ENCODE measurements at places on chromosomes 12 and 14.

- no peak for DNase-seq
Measured at GRCh38 chr14:70020352-70021170, 141.3 kb downstream of the SMOC1 start.

- peak; percentile 72 for DNase-seq
Measured at GRCh38 chr14:61585598-61586543, 109.4 kb upstream of the HIF1A start.

- DNase-seq = no peak
Measured at GRCh38 chr12:53793221-53793620, 41.4 kb upstream of the CISTR start.

GRCh38 chr12:87349681-87350080 is 679.5 kb downstream of the C12orf50 start:
- no peak for DNase-seq

DNA sequence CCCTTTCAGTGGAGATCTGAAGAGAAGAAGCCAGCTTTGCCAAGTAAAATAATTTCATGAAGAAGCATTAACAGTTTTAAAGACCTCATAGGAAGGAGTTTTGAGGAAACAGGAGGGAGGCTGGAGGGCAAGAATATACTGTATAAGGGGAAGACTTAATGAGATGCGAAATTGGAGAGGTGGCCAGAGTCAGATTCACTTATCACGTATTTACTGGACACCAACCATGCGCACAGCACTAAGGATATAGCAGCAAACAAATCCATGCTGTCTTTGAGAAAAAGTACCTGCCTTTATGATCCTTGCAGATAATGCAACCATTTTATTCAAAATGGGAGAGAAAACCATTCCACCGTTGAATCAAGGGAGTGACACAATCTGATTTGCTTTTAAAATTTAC is 100.3 kb downstream of the ERC1 start:
- DNase-seq = no peak

DNA sequence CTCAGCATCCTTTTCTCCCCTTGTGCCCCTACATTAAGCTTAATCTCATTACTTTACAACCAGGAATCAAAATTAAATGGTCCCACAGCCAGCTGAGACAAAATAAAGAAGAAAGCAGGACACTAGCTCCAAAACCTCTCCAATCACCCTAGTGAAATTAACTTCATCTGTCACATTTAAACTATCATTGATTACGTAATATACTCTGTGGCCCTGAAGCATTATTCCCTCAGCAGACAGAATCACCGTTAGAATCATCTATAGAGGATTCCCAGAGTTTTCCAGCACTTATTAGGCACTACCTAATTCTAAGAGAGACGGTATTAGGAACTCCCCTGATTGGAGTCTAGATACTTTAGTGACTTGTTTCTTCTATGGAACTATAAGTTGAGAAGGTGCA is at the start of gene OR4K17:
Gene OR4K17, plus strand, starts transcription at position 302 of the 400 bp plus-strand sequence. CDS start 6,761 bp downstream, outside the sequence.
- DNase-seq = no peak

DNA sequence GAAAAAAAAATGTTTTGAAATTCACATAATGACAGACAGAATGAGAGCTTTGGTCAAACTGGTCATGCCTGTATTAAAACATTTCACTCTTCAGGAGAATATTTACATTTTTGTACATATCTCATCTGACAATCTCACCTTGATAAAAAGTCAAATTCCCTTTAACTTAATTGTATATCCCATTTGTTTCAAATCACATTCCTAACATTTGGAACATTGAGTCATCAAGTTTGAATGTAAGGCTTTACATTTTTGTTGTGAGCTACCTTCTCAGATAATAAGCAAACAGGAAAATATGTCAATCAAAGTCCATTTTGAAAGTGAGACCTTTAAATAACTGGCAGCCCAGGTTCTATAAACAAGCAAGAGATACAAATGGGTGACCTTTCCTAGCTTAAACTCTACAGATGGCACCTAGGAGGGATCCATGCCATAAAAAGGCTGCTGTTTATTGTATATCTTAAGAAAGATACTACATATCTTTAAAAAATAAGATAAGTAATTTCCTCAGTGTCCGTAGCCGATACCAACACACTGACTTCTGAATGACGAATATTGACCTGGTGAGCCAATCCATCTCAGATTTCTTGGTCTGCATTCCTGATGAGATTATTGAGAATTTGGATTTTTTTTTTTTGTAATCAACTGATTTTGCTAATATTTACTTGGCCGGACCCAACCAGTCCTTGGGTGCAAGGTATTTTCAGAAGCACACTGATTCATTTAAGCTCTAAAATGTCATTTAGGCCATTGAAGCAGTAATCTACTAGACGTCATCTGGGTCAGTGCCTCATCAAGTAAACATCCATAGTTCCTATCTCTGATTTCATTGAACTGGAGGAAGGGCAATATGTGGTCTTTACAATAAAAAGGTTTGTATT is 259.6 kb downstream of the BTG1 start:
- no peak for DNase-seq

- no peak for DNase-seq
Measured at GRCh38 chr14:62629176-62629725, 416.0 kb downstream of the KCNH5 start.

DNA sequence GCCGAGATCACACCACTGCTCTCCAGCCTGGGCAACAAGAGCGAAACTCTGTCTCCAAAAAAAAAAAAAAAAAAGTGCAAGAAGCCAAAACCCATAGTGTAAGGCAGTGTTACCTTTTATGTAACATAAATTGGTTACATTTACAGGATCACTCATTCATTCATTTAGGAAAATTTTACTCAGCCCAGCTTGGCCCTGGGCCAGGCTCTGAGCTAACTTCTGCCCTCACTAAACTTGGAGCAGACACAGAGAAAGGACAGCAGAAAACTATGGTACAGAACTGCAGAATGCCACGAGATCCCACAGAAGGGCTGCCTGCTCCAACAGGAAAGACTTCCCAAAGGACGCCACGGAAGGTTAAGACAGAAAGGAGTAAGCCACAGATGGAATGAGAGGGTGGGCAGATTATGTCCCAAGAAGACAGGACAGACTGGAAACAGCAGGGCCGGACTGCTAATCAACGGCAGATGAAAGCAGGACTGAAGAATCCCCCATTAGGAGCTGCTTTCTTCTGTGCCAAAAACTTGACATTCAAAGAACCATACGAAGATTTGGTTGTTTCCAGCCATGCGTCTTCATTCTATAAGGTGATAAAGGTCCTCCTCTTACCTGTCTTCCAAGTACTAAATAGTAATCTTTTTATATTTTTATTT is 18.9 kb downstream of the PPP1R13B start:
- peak; percentile 65 for DNase-seq

- DNase-seq = no peak
Measured at GRCh38 chr14:78767436-78767835, 597.3 kb downstream of the NRXN3 start.

DNA sequence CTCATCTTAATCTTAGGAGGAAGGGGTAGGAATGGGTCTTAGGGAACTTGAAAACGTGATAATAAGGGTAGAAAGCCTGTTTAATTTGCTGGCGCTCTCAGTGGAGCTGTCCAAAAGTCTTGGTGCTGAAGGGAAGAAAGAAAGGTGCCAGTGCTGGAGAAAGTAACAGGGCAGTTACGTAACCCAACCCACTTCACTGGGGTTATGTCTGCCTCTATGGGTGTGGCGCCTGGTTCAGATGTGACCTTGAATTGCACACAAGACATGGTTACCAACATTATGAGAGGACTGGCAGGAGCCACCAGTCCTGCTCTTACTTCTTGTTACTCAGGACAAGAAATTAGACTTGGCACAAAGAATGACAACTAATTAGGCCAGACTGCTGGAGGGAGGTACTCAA is 18.6 kb upstream of the GPATCH2L start:
- no peak for DNase-seq

- peak; percentile 71 for DNase-seq
Measured at GRCh38 chr12:121284551-121285390, 11.7 kb downstream of the CAMKK2 start.

DNA sequence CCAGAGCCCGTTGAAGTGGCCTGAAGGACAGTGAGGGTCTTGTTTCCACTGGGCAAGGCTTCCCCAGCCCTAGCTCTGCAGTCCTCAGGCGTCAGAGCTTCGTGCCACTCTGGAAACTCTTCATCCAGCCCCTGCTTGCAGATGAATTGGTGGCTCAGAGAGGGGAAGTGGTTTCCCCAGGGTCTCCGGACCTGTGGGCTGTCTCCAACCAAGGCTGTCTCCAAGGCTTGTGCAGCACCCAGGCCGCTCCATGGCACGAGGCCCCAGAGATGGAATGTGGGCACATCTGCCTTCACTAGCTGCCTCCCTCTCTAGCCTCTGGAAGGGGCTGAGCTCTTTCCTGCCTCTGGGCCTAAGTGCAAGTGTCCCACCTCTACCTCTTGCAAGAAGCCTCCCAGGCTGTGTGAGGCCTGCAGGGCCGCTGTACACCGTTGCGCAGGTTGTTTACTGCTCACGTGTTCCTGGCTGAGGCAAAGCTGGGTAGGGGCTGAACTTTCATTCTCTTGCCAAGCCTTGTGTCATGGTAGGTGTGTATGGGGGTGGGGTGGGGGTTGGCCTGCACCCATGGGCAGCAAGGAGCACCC is 11.1 kb downstream of the RIN3 start:
- DNase-seq = no peak

DNA sequence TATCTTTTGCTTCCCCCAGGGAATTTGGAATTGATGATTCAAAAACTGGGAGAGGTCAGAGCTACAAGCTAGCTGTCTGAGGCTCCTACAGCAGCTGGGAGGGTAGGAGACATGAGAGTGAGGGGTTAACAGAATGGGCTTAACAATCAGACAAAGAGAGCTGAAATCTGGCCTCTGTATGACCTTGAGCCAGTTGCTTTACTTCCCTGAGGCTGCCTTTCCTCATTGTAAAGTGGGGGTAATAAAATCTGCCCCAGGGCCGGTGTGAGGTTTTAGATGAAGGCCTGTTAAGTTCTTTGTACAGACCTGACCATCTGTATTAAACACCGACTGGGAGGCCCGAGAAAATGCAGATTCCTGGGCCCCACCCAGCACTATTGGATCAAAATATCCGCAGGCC is 164.3 kb upstream of the NOS1 start:
- no peak for DNase-seq

DNA sequence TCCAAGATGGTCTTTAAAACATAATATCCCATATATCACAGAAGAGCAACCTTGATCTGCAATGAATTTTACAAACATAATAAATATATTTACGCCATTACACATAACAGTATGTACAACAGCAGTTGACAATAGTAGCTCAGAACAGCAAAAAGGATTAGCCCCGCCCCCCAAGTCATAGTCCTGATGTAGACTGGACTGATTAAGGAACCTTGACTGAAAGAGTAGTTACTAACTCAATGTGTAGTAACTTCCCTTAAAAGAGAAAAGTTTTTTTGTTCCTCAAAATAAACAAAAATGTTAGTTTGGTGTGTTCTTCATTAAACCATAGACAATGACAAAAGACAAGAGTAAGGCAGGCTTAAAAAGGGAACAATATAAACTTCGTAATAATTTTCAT is 44.5 kb downstream of the GTF2A1 start:
- no peak for DNase-seq

DNA sequence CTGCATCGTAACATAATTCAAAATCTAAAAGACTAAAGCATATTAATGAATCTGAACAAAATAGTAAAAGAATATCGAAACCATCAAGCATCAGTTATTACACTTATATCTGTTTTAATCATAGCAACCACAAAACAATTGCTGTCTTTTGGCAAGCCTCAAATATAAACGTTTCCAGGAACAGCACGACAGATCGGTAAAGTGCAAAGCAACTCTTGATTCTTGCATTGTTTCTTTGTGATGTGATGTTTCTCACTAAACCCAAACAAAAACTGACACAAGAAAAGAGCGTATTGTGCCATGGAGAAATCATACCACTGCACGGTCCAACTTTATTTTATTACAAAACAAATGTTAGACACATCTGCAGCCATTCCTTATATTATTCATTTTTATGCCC is 9.2 kb upstream of the MYF6 start:
- DNase-seq = no peak

GRCh38 chr12:79522257-79522988 is 168.3 kb downstream of the PAWR start:
- DNase-seq = no peak

DNA sequence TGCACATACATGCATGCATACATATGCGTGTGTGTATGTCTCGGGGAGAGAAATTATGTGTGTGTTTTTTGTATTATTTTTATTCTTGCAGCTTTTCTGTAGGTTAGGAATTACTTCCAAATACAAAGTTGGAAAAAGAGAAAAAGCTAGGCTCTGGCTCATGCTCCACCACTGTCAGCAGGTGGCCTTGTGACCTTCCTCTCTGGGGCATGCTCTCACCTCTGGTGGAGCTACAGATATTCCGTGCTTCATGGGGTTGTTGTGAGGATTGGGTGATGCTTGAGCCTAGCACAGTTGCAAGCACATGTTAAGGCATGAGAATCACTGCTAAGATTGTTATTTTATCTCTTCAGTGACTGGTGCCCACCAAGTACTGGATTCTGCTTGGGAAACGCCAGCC is 6.7 kb upstream of the SERPINA6 start:
- DNase-seq = no peak

GRCh38 chr14:23177181-23177580 is 6.3 kb downstream of the SLC7A8 start:
- no peak for DNase-seq

DNA sequence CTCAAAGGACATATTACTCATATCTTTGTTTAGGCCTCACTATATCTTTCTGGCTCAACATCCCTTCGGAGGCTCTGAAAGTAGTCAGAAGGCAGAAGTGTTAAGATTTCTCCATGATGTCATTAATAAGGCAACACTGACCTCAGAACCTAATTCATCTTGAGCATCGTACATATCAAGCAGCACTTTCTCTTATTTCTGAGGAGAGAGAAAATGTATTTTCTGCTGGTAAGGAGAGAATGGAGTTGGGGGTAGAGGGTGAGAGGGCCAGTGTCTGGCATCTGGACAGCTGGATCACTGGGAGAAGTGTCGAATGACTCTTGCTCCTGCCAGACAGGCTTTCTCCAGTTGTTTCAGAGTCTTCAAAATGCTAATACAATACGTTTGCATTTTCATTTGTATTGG is 213.2 kb upstream of the PRICKLE1 start:
- DNase-seq = no peak

DNA sequence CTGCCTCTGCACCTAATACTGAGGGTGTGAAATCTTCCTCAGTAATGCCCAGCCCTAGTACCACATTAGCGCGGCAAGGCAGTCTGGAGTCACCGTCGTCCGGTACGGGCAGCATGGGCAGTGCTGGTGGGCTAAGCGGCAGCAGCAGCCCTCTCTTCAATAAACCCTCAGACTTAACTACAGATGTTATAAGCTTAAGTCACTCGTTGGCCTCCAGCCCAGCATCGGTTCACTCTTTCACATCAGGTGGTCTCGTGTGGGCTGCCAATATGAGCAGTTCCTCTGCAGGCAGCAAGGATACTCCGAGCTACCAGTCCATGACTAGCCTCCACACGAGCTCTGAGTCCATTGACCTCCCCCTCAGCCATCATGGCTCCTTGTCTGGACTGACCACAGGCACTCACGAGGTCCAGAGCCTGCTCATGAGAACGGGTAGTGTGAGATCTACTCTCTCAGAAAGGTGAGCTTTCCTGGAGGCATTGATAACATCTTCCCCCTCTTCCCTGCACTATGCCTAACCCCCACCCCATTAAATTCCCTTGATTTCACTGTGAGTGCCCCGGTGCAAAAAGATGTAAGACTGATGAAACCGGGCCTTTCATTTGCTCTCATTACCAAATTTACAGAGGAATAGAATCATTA is 291.4 kb downstream of the NAV3 start:
- no peak for DNase-seq

All from ovary (tissue), 10 donors.